ENCODE measurements at places on chromosomes 11 and 22.

DNA sequence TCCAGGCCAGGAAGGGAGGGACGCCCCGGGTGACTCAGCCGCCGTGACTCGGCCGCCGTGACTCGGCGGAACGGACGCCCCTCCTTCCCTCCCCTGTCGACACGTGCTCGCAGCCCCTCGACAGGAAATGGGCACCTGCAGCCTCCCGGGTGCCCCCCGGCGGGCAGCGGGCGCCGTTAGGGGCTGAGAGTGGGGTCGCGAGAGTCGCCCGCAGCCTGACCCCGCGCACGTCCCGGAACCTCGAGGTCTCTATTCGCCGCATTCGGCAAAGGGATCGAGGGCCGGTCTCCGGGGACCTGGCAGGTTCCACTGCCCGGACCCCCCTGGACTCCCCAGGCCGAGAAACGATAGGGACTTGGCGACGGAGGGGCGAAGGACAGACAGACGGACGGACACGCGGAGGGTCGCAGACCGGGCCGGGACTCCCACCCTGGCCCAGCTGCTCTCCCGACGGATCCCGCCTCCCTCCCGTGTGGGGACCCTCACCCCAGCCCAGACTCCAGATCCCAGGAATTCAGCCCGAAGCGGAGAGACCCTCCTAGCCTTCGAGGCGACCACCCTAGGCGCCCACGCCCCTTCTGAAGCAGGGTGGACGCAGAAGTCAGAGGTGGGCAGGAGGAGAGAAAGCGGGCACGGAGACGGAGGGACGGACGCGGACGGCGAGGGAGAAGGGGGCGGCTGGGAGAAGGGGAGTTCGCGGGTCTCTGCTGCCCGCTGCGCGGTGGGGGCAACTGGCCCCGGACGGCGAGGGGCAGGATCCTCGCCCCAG, 648 bp downstream of the FOSL1 start:
- peak; percentile 48 for DNase-seq

- no peak for DNase-seq
Observed at GRCh38 chr11:44377121-44377520, 67.2 kb upstream of the ALX4 start.

DNA sequence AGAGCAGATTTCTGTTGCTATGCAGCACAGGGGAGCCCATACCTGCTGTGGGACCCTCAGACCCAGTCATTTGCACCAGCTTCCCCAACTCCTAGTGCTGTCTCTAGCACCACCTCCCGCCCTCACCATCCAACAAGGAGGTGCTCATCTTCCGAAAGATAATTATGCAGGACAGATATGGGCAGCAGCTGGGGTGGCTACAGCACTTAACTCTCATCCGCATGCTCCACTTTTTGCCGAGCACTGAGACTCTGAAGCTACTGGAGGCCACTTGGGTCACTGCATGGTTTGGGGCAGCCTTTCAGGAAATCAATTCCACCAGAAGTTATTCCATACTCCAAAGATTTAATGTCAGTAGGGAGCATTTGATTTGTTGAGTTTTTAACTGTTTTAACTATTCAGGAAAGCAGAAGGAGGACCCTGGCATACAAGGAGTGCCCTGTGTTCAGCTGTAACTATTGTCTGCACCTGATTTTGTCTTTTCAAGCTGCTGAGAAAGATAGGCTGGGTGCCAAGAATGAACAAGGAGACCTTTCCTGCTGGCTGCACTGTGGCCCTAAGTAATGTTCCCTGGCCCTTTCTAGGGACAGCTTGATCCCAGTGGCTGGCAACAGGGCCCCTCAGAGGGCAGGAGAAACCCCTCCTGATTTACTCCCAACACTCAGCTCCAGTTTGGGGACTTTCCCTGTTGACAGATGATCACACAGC, 67.3 kb upstream of the CSNK2A3 start:
- DNase-seq: no peak

DNA sequence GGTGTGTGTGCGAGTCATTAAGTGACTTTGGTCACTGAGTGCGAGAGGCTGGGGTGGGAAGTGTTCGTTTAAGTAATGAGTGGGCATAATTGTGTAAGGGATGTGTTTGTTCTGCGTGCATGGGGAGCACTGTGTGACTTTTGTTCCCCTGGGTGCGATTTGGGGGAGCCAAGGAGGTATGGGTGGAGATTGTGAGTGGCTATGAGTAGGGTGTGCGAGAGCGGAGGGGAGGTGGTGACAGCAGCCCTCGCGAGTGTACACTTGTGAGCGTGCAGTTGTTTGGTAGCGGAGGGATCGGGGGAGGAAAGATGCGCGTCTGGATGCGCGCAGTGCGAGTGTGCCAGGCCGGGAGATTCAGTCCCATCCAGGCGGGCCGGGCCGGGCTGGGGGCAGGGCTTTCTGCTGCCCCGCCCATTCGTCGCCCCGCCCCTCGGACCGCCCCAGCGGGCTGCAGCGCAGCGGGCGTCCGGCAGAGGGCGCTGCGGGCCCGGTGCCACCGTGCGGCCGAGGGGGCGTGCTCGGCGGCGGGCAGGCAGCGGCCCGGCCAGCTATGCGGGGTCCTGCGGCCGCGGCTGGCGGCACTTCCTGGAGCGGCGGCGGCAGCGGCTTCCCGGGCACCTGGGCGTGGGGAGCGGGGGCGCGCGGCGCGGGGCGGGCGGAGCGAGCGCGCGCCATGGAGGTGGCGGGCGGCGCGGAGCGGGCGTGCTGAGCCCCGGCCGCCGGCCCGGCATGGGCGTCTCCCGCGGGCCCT, at the start of gene DGKZ:
DGKZ (plus strand) TSS at position 578 of the 751 bp plus-strand sequence. CDS start 197 bp downstream, outside the sequence.
- DNase-seq: peak; percentile 87

DNA sequence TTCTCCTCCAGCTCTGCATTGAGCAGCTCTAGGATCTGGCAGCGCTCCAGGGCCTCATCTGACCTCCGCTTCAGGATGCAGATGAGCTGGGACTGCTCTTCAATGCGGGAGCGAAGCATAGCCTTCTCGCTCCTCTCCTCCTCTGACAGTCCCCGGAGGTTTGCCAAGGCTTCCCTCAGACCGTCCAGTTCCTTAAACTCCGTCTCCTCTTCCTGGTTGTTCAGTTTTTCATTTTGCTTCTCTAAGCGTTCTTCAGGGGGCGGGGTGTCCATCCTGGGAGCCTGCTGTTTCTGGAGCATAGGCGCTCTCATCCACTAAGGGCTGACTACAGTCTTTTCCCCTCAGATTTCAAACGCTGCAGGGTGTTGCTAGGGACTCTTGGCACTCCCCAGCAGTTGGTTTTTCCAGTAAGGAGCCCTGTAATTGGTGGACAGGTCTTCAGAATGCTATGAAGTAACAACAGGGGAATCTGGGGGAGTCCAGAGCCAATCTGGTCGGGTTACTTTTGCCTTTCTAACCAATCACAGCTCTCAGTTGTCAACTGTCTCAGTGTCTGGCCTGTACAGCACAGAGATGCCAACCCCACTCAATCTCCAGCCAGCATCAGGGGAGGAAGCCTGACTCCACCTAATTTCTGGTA, at the start of gene CCDC89:
CCDC89 (minus strand) TSS at position 376 of the 640 bp plus-strand sequence; CDS start at position 311, 65 bp downstream.
- DNase-seq: no peak

GRCh38 chr11:31968461-31969358, 122.2 kb upstream of the RCN1 start:
- no peak for DNase-seq

DNA sequence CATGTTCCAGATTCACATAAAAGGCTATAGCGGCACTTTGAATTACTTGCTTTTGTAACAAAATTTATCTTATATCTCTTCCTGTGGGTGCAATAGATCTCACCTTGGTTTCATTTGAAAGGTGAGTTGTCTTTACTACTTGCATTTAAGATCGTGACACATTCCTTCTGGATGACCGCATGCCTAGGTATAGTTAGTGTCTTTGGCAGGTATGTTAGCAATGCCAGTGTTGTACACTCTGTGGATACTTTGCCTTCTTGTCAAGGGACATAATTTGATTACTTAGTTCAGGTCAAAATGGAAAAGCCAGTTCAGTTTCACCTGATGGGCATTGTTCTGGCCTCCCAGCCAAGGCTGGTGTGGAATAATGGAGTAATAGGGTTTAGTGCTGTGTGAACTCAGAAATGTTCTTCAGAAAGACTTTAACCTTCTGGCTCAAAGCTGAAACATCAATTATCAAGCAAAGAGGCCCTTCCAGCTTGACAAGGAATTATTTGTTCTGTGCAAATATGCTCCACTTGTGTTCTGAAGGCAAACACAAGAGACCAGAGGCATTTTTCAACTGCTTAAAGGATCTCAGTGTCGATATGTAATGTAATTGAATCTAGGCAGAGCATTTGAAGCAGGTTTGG, 64.6 kb downstream of the AMOTL1 start:
- no peak for DNase-seq

GRCh38 chr22:39409516-39410029, 10.0 kb downstream of the TAB1 start:
- DNase-seq: no peak

DNA sequence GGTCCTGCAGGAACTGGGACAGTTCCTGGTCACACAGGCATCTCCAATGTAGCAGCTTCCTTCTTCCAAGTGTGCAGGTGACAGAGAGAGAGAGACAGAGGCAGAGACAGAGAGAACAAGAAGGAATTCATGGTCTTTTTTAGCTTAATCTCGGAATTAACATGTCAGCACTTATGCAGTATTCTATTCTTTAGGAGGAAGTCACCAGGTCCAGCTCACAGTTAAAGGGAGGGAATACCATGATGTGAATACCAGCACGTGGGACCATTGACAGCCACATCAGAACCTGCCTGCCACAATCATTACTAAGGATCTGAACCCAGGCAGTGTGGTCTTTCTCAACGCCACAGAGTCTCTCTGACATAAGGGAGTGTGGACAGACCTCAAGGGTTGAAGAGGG, 341.6 kb downstream of the MN1 start:
- no peak for DNase-seq

DNA sequence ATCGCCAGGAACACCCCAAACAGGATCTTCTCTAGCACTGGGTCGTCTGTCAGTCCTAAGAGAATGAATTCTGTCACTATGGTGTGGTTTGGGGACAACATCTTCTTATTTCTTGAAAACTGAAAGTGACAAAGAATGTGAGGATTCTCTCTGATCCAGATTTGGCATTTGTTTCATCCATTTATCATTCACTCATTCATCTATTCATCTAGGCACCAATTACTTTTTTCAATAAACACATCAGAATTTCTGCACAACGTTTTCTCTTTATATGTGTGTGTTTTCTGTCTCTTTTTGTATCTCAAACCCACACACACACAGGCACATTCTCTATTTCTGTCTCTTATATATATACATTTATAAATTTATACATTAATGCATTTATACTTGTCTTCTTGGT, at the start of gene OR5M10:
OR5M10 (minus strand) TSS at position 101 of the 400 bp plus-strand sequence; CDS start at position 101, 0 bp downstream.
- DNase-seq: no peak

- DNase-seq: no peak
Observed at GRCh38 chr22:26748845-26749244, 91.5 kb downstream of the MIAT start.

- no peak for DNase-seq
Observed at GRCh38 chr11:19102521-19102900, 14.5 kb upstream of the ZDHHC13 start.

- DNase-seq: peak; percentile 75
Observed at GRCh38 chr22:41022470-41023298, 69.7 kb upstream of the EP300 start.

DNA sequence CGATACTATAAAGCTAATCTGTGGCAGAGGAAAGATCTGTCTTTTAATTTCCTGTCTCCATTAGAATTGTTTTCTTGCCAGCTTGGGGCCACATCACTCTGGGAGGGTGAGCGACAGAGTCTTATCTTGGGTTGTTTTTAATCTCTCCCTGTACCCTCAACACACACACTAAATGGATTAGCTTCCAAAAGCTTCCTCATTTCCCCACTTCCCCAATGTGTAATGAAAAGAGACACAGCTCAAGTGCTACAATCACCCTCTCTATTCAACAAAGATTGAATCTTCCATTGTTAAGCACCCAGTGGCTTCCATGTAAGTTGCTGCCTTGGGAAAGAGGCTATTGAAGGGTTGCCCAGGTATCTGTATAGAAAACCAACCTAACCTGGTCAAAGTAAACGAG, 6.1 kb upstream of the ASCL3 start:
- no peak for DNase-seq

GRCh38 chr11:56497010-56497409, 5.8 kb upstream of the OR5M8 start:
- no peak for DNase-seq

DNA sequence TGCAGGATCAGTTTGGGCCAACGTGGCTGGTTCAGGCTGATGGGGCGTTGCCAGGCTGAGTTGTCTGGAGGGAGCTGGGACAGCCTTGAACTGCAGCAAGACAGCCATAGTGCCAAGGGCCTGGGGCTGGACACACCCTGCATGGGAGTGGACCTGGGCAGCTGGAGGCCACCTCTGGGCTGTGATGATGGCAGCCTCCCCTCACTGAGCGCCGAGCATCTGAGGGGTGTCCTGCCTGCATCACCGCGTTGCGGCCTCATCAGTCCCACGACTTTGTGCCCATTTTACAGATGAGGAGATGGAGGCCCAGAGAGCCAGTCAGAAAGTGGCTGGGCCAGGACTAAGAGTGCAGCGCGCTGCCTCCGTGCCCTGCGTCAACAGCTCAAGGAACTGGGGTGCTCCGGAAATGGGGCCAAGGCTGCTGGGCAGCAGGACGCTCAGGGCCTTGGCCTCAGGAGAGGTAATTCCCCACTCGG, 590 bp upstream of the TSPO start:
- no peak for DNase-seq

GRCh38 chr11:15180212-15180792, 65.6 kb downstream of the INSC start:
- no peak for DNase-seq

DNA sequence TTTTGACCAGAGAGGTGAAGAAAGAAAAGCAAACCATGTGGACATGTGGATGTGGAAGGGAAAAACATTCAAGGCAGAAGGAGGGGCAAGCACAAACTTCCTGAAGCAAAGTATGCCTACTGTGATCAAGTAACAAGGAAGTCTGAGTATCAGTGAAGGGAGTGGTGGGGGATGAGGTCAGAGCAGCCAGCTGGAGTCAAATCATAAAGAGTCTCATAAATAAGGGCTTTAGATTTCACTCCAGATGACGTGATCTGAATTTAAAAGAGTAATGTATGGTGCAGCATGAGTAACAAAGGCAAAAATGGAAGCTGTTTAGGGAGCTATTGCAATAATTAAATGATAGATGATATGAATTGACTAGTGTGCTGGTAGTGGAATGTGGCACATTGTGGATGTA, 665.4 kb upstream of the CCDC90B start:
- DNase-seq: no peak

DNA sequence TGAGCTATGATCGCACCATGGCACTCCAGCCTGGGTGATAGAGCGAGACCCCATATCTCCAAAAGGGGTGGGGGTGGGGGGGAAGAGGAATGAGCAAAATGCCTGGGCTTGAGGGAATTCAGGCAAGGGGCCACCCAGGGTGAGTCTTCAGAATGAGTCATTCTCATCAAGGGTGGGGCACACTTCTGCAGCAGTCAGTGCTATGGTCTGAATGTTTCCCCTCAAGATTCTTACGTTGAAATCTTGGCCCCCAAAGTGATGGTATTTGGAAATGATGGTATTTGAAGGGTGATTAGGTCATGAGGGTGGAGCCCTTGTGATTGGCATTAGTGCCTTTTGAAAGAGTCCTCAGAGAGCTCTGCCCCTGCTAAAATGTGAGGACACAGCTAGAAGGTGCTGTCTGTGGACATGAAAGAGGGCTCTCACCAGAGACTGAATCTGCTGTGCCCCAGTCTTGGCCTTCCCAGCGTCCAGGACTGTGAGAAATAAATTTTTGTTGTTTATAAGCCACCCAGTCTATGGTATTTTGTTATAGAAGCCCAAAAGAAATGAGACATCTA, 86.4 kb upstream of the THY1 start:
- DNase-seq: no peak
